CD4-positive, alpha-beta T cell treated with Interleukin-15 for 4 hours (primary cell): ENCODE measurements at places on chromosomes 5 and 9.

- no peak for DNase-seq
Measured at GRCh38 chr5:132773601-132774355, 3.3 kb downstream of the SEPTIN8 start.

- DNase-seq: no peak
Measured at GRCh38 chr9:123234853-123235252, 33.5 kb downstream of the STRBP start.

DNA sequence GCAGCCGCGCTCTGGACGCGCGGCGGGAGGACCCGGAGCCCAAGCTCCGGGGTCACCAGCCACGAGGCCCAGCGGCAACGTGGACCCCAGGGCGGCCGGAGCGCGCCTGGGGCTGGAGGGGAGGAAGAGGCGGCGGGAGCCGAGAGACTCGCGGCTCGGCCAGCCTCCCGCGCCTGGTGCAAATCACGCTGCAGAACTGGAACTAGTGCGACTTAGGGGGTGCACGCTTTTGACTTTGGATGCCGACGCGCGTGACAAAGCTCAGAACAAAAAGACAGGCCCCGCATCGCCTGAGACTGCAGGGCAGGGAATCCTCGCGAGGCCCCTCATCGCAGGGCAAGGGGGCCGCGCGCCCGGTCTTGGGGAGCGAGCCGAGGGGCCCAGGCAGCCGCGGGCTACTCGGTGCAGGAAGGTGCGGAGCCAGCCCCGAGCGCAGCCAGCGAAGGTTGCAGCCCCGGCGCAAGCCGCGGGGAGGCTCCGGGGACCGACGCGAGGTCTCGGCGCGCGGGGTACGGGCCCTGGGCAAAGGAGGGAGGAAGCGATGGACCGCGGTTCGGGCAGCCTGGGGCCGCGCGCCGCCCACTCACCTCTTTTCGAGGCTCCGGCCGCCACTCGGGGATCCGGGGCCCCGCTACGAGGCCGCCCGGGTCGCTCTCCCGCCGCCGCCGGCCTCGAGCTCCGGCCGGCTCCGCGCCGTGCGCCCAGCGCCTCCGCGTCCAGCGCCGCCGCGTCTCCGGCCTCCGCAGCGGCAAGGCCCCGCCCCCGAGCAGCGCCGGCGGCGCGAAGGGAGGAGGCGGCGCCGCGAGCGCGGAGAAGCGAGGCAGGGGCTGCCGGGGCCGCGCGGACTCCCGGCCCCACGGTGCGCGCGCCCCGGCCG lies at the start of gene GOLM1:
GOLM1 (minus strand) TSS at position 735 of the 877 bp plus-strand sequence. CDS start 20,238 bp downstream, outside the sequence.
- DNase-seq: no peak

GRCh38 chr5:143124593-143124992 lies 278.9 kb downstream of the NR3C1 start:
- no peak for DNase-seq

GRCh38 chr5:138369261-138369660 lies 16.8 kb downstream of the KDM3B start:
- DNase-seq: no peak

- DNase-seq: no peak
Measured at GRCh38 chr5:140342896-140343295, 3.5 kb downstream of the HBEGF start.

DNA sequence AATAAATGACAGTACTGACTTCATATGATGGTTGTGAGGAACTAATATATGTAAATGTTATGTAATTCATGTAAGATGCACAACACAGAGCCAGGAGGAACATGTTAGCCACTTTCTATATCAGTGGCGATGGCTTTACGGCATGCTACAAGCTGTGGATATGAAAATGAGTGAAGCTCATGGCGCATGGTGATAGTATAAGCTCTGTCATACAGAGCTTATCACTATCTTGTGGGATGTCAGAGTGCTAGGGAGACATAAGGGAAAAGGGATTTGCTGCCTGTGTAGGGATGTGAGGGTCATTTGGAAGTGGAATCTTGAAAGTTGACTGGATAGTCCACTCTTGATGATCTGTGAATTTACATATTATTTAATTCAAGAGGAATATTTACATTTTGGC lies 13.6 kb downstream of the CPEB4 start:
- DNase-seq: no peak

DNA sequence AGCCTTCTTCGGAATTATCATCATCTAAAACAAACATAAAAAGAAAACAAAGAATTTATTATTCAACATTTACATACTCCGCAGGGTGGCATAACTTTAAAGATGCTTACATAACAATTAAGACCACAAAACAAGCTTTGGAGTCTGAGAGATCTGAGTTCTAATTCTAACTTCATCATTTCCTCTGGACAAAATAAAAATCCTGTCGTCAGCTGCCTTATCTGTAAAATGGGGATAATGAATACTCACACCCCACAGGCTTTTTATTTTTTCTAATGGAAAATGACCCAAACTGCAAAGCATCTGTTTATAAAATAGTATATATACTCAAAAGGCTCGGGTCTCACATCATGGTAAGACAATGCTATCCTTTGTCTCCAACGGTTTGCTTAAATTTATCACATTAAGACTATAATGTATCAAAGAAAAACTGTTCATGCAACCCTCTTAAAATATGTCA lies 4.3 kb downstream of the ARRDC3 start:
- no peak for DNase-seq

DNA sequence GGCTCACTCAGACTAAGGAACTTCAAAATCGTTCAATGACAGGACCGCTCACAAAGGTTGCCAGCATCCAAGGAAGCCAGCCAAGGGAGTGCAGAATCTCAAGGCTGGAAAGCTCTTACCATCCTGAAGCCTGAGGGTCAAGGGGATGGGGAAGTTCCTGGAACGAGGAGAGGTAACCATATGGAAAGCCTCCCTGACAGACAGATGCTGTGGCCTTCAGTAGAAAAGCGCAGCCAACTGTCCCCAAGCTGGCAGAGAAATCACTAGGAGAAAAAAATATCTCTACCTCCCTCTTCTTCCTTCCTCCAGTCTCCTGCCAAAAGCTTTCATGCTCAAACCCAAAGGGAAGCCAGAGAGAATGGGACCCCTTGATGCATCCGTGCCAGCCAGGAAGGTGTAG lies 90.5 kb upstream of the RANBP3L start:
- no peak for DNase-seq
